H9 (cell line): ENCODE measurements at places on chromosomes 5 and 9. TPM values are rescaled to one million over a fixed set of nuclear protein-coding genes. Genes with fewer than 3 reads are reported as not detected.
A peak's percentile ranks its signal among the peaks of the same experiment; 100 is the strongest.

Gene CCDC180
- 5.9 and 6.1 TPM in 2 replicates for total RNA-seq

Gene KDM4C
- 21.0 and 24.0 TPM in 2 replicates for total RNA-seq

Gene LTC4S
- total RNA-seq: 3.7 and 4.5 TPM in 2 replicates

Gene FAM81B
- total RNA-seq: not detected in 2 replicates

Gene TEX48
- total RNA-seq: not detected in 2 replicates

Gene GADD45G
- total RNA-seq: 6.8 and 7.7 TPM in 2 replicates

Gene NRARP
- total RNA-seq: 22.8 and 23.8 TPM in 2 replicates

Gene MYOZ3
- total RNA-seq: 15.8 and 18.1 TPM in 2 replicates

Gene ACTBL2
- not detected in 2 replicates for total RNA-seq

Gene IL3
- total RNA-seq: not detected in 2 replicates

DNA sequence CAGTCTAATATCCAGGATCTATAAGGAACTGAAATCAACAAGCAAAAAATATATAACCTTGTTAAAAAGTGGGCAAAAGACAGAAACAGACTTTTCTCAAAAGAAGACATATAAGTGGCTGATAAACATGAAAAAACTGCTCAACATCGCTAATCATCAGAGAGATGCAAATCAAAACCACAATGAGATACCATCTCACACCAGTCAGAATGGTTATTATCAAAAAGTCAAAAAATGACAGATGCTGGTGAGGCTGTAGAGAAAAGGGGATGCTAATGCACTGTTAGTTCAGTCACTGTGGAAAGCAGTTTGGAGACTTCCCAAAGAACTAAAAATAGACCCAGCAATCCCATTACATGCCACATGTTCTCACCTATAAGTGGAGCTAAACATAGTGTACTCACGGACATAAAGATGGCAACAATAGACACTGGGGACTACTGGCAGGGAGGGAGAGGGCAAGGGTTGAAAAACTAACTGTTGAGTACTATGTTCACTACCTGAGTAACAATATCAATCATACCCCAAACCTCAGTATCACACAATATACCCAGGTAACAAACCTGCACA is 11.7 kb upstream of the TSSK1B start:
- no peak for DNase-seq

DNA sequence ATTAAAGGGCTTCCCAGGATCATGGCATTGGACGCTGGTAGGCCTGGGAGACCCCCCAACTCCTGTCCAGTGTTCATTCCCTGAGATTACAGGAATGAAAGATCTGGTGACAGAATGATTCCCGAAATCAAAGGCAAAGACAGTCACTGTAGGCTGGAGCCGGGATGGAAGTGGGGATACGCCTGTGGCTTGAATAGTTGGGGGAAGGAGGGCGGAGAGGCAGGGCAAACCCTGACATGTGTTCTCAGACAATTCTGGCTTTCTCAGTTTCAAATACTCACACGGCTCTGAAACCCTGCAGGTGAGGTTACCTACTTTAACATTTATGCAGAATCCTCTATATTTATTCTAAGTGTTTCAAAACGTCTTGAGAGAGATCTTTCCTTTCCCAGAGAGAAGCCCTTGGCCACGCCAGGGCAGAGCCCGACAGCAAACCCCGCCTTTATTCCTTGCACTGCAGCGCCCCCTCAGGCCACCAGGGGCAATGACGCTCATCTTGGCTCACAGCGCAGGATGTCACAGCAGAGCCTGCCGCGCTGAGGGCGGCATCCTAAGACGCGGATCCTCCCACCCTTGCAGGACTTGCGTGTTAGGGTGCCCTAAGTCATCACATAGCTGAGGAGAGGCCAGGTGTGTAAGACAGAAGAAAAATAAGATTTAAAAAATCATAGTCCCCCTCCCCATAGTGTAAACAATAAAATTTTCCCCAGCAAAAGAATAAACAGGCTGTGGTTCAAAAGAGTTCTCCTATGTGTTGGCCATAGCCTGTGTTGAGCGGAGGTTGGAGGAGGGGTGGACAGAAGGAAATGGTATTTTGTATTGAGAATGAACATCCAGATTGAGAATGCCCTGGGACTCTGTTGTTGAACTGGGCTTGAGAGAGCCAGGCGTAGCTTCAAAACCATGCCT is 284.5 kb downstream of the NTRK2 start:
- DNase-seq: peak; percentile 87

- no peak for DNase-seq
Observed at GRCh38 chr5:1443991-1444360, 1.3 kb downstream of the SLC6A3 start.

GRCh38 chr5:102231693-102232619 is 64.1 kb downstream of the SLCO4C1 start:
- no peak for DNase-seq

DNA sequence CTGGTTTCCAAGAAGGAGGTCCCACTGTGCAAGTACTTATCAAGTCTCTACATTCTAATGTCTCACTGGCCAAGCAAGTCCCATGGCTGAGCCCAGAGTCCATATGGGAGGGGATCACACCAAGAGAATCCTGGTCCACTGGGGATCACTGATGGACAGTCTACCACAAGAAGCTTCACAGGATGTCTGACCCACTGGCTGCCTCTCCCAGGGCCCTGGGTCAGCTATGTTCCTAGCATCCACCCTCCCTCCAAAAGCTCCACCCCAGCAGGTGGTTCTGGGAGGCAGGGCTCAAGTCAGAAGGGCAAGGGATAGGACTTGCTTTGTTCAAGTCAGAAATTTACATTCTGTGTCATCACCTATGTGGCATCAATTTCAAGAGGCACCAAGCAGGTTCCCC is 508.5 kb downstream of the BNC2 start:
- peak; percentile 14 for DNase-seq

DNA sequence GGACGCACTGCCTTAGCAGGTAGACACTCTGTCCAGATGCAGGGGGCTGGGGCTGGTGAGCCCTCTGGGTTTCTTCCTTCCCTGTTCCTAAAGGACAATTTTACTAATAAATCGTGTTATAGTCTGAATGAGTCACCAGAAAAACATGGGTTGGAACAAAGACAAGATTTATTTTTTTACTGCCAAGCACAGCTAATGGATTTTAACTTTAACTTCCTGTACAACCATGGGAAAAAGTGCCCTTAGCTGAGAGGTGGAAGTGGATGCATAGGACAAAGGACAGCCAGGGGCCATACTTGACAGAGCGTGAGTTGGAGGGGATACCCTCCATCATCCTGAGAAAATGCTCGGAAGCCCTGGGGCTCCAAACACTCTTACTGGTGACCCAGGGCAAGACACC is 300.7 kb downstream of the MSX2 start:
- DNase-seq: no peak

DNA sequence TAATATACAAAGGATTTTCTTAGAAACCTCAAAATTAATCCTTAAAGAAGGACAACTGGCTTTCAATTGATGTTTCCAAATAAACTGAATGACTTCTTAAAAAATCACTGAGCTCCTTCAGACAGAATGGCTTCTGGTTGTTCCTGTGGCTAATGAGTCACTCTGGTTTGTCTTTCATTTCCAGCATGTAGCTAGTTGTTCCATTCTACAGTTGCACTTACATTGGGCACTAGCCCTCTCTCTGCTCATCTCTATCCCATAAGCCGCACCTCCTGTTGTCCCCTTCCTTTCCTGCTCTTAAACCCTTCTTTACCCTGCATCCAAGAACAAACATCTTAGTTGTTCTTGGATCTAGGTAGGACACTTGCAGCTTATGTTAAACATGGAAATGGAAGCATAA is 235.3 kb upstream of the HAPLN1 start:
- DNase-seq: no peak

- DNase-seq: peak; percentile 92
Observed at GRCh38 chr5:149439899-149440542, 60.9 kb upstream of the IL17B start.

DNA sequence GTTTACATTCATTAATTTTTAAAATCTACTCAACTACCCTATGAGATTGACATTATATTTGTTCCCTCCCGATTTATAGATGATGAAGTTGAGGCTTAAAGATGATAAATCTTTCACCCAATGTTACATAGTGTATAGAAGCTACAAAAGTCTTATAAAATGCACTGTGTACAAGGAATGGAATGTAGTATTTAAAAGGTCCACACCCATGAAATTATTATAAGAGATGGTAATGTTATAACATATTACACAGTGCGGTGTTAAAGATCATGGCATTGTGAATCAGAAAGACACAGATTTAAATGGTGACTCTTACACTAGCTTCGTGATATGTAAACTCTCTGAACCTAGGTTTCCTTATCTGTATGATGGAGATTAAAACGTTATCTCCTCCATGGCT is 141.6 kb upstream of the CHD1 start:
- no peak for DNase-seq

GRCh38 chr5:40098313-40098712 is 581.4 kb upstream of the PTGER4 start:
- DNase-seq: no peak

- DNase-seq: no peak
Observed at GRCh38 chr5:67331296-67331925, 134.8 kb upstream of the CD180 start.

DNA sequence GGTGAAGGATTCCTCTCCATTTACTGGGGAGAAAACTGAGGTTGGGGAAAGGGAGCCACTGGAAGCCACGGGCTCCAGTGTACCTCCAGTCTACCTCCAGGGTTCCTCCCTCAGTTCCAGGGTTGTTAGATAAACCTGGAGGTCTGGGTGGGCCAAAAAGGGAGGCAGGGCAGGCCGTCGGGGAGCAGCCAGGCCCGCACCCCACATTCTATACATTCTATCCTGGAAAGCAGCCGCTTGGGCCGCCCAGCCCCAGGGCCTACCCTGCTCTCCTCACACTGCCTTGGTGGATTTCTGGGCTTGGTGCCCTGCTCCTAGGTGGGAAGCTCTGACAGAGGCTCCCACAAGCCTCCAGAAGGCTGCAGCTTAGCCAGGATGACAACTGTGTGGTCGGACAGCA is 18.1 kb upstream of the SUSD3 start:
- DNase-seq: no peak

GRCh38 chr5:122984425-122984824 is 52.1 kb downstream of the PPIC start:
- DNase-seq: no peak

- no peak for DNase-seq
Observed at GRCh38 chr9:121560921-121561320, 61.3 kb upstream of the GGTA1 start.

GRCh38 chr9:21491756-21492155 is 9.6 kb upstream of the IFNE start:
- DNase-seq: no peak

DNA sequence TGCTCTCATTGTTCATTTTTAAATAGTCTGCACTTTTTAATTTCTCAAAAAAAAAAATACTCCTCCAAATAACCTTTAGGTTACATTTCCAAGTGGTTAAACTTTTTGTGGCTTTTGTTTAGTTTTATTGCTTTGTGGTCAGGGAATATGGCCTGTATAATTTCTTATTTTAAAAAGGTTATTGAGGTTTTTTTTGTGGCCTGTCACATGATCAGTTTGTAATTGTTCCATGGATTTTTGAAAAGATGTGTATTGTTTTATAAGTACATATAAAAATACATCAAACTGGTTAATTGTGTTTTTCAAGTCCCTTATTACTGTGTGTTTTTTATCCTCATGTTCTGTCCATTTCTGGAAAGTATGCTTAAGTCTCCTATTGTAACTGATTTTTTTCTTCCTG is 64.0 kb downstream of the ZNF618 start:
- no peak for DNase-seq

DNA sequence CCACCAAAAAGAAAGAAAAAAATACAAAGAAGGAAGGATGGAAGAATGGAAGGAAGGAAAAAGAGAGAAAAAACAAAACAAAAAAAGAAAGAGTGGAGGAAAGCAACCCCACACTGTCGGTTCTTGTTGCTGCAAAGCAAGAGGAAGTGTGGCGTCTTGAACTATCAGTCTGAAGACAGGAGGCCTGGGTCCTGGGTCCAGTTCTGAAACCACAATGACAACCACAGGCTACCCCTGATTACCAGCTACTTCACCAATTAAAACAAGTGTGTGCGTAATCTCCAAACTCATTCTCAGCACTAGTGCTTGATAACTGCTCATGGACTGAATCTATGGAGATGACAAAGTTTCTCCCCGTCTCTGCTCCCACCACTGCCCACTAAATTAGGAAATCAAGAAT is 93.7 kb downstream of the RASEF start:
- no peak for DNase-seq

DNA sequence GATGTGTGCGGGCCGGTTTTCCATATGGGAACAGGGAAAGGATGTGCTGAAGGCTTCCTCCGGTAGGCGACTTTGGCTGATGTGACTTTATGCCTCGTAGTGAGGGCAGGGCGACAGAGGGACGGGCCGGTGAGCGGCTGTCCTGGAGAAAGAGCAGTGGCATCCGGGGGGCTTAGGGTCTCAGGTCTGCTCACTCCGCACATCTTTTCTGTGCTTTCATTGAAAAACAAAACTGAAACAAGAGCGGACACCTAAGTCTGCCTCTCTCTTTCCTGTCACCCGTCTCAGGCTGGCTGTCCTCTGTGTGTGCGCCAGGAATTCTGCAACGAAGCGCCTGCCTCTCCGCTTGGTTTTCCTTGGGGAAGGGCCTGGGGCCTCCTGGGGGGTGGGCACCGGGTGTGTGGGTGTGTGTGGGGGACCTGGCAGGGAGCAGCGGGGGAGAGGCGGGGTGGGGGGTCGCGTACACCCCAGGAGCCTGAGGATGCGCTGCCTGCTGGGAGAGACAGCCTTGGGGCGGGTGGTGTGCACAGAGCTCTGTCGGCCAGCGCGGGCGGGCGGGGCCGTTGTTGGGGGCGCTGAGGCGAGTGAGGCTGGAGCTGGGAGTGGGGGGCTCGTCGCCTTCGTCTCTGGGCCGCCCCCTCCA is 580 bp upstream of the PRRX2 start:
- DNase-seq: no peak

GRCh38 chr9:91867740-91868139 is 82.3 kb downstream of the ROR2 start:
- DNase-seq: no peak

DNA sequence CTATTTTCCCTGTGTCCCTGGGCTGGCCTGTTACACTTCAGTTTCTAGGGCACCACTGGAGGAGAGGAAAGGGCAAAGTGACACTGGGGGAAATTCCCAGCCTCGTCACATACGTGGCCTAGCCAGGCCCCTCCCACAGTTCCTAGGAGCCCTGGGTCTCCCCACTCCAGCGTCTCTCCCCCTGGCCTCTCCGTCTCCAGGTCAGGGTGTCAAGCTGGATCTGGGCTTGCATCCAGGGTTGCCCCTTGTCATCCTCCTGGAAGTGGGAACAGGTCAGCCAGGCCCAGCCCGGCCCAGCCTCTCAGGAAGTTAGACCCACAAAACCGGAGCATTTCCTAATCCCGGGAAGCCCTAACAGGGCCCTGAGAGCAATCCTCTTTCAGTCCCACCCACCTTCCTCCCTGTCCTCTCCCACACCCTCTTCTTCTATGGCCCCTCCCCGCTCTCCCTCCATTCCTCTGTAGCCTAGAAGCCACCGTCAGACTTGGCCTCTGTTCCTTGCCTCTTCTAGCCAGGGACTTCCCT is 4.7 kb upstream of the TNIP1 start:
- DNase-seq: no peak

- DNase-seq: no peak
Observed at GRCh38 chr5:136620016-136620419, 254.7 kb upstream of the TRPC7 start.

DNA sequence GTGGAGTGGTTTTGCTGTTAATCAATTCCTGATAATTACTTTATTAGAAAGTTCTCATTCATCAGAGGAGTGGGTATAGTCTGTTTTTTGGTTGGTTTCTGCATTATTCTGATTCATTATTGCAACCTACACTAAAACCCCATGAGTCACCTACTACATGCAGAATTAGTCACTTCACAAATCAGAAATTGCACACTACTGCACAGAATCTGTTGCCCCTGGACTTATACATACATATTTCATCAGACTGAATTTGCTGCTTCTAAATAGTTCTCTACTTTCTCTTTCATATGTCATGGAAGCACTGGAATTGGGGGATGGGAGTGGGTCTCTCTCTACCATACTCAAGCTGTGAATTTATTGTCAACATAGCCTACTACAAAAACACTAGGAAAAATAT is 585.1 kb downstream of the DNAH5 start:
- no peak for DNase-seq
